ENCODE measurements at places on chromosomes 11 and 22. TPM values are rescaled to one million over a fixed set of nuclear protein-coding genes. Genes with fewer than 3 reads are reported as not detected.

GRCh38 chr11:106011481-106011880, 10.6 kb downstream of the MSANTD4 start:
- H3K27me3 ChIP-seq = no peaks in the 10 kb centered on the region
- DNase-seq = no peak
- H3K36me3 ChIP-seq = peaks cover 12% of the 10 kb centered on the region
- H3K4me3 ChIP-seq = no peak overlapping the region

The JAM3 gene
- total RNA-seq = 115 TPM

GRCh38 chr11:62603776-62604299, 2.2 kb upstream of the MTA2 start:
- H3K4me1 ChIP-seq = peaks cover 28% of the 10 kb centered on the region
- no peak overlapping the region for H3K4me3 ChIP-seq
- H3K27me3 ChIP-seq = no peaks in the 10 kb centered on the region
- DNase-seq = no peak
- H3K27ac ChIP-seq = no peak overlapping the region

The RTN4R gene
- total RNA-seq = 5.4 TPM

DNA sequence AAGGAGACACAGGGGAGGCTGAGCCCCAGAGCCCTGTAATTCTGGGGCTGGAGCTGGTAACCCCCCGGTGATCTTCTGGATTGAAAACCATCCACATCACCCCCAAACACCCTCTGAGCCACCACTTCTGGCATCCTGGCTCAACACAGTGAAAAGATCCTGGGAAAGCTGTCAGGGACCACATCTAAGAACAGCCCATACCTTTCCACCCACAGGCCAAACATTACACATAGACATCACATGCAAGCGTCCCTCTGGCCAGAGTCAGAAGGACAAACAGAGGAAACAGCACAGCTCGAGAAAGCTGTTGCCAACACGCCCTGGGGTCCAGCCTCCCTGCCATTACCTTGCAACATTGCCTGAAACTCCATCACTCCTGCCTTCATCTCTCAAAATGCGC, 469.5 kb downstream of the SOX6 start:
- no peak overlapping the region for H3K27ac ChIP-seq
- peaks cover 30% of the 10 kb centered on the region for H3K4me1 ChIP-seq
- H3K4me3 ChIP-seq = no peak overlapping the region
- H3K27me3 ChIP-seq = peaks cover 5% of the 10 kb centered on the region
- no peaks in the 10 kb centered on the region for H3K36me3 ChIP-seq

- no peaks in the 10 kb centered on the region for H3K4me1 ChIP-seq
- H3K36me3 ChIP-seq = peaks cover 6% of the 10 kb centered on the region
- H3K27me3 ChIP-seq = no peaks in the 10 kb centered on the region
- no peak overlapping the region for H3K4me3 ChIP-seq
- DNase-seq = no peak
- H3K27ac ChIP-seq = no peak overlapping the region
Observed at GRCh38 chr11:78112582-78113275, 26.7 kb downstream of the ALG8 start.

GRCh38 chr11:35276396-35277145, 137.6 kb downstream of the CD44 start:
- no peak for DNase-seq
- peaks cover 3% of the 10 kb centered on the region for H3K4me1 ChIP-seq
- H3K36me3 ChIP-seq = peaks cover 29% of the 10 kb centered on the region
- H3K27ac ChIP-seq = peak overlapping the region; percentile 74
- H3K4me3 ChIP-seq = no peak overlapping the region

The NPTXR gene
- total RNA-seq = 12.0 TPM

The APOL1 gene
- total RNA-seq = 5.7 TPM

The SMIM38 gene
- 0.59 TPM for total RNA-seq

DNA sequence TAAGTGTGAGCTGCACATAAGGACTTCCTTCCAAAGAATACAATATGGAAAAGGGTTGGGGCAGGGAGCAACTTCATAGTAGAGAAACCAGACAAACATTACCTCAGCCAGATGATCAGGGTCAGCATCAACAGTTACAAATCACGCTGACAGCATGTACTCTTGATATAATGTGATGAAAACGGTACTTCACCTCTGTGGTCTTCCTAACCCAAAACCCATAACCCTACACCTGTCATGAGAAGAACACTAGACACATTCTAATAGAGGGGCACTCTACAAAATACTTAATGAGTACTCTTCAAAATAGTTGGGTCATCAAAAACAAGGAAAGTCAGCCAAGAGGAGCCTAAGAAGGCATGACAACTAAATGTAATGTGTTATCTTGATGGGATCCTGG, 43.9 kb downstream of the RRAS2 start:
- H3K27me3 ChIP-seq = no peaks in the 10 kb centered on the region
- H3K4me1 ChIP-seq = no peaks in the 10 kb centered on the region
- H3K27ac ChIP-seq = no peak overlapping the region
- H3K4me3 ChIP-seq = no peak overlapping the region
